HTR-8/SVneo (cell line): ENCODE measurements at places on chromosomes 12 and 14.

- DNase-seq = no peak
These were observed 6.6 kb downstream of the TPCN1 start for GRCh38 chr12:113227686-113228391.

GRCh38 chr14:39247256-39247655 is 13.5 kb downstream of the MIA2 start:
- DNase-seq = peak; percentile 26

- DNase-seq = no peak
These were observed 41.3 kb upstream of the CTDSP2 start for GRCh38 chr12:57887631-57888408.

DNA sequence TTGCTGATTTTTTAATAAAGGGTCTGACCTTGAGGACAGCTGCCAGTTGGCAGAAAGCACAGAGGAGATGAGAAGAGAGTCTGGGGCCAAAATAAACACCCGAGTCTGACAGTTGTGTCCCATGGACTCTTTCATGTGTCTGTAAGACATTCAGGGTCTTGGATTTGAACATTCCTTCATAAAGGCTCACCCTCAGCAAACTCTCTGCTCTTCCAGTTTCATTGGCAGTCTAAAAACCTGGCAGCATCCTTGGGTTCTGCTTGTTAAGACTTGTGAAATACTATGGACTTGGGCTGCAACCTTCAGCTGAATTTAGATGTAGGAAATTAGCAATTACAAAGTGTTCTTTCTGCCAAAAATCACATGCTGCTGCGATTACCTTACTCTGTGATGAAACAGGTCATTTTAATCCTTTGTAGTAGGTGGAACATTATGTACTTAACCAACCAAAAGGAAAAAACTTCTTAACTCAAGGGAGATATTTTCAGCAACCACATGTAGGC is 32.0 kb upstream of the LMNTD1 start:
- DNase-seq = no peak

GRCh38 chr12:50203691-50204090 is 36.5 kb upstream of the CERS5 start:
- DNase-seq = no peak

DNA sequence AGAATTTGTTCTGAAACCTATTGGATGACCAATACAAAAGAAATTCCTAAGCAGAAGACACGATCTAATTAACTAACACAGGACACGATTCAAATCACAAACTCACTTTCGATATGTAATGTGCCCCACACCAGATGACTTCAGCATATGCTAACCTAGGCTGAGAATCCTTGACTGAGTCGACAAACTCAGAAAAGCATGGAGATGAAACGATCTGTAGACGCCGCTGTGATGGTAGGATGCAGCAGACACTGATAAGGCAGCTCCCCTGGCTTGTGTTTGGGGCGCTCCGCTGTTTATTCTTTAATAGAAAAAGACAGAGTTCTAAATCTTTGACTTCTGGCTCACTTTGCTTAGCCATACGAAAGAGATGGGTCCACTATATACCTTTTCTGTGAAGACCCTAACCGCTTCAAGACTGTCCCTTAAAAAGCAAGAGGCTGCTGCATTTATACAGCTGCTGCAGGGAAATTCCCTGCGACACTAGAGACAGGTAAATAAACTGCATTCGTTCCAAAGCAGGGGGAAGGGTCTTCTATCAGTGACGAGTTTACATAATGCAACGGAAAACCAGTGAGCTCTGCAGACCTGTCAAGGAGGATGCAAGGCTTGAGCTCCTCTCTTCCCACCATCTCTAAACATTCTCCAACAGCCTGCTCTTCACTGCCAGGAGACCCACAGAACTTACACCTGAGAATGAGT is 929 bp downstream of the CHD8 start:
- no peak for DNase-seq

DNA sequence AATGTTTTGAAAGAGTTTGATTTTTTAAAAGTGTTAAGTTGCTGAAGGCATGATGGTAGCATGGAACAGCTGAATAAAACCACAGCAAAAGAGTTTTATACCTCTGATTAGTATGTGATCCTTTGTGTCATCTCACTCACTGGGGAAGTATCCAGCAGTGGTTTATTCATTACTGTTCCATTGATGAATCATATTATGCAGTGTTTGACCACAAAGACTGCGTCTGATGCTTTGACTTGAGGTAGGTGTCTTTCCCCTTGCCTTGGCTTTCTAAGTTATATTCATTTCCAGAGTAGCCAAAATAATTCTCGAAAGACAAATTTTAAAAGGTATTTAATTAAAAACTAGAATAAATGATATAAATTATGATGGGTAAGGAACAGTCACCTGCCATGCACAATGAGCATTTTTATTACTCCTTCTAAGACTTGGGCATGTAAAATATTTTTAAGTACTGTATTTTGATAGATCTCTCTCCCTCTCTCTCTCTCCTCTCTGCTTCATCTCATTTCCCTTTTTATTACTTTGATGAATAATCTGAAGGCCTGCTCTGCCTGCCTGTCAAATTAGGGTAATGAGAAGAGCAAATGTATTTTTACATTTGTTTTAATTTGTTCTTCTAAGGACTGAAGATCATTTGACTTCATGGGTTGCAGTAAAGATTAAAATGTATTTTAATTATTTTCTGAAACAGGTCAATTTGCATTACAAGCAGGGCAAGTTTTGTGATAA is 164.9 kb downstream of the NAV3 start:
- peak; percentile 26 for DNase-seq

DNA sequence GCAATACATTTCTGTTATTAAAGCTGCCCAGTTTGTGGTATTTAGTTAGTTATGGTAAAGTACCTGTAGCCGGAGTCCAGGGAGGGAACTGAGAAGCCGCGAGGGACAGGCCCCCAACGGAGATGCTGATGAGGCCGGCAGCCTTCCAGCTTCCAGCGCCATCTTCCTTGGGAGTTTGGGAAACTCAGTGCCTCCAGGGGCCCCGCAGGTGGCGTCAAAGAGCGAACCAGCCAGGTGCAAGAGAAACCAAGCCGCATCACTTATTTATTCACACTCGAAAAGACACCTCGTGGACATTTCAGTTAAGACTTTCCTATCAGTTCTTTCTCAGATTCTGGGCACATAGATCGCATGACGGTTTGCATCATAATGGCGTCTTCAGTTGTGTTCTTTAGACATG is 216.6 kb downstream of the GLT1D1 start:
- DNase-seq = no peak

- DNase-seq = peak; percentile 49
These were observed 27.1 kb upstream of the CLMN start for GRCh38 chr14:95346820-95347219.

GRCh38 chr14:100522616-100523099 is 64.6 kb downstream of the BEGAIN start:
- no peak for DNase-seq

- no peak for DNase-seq
These were observed 53.8 kb upstream of the CLEC14A start for GRCh38 chr14:38309522-38310277.

DNA sequence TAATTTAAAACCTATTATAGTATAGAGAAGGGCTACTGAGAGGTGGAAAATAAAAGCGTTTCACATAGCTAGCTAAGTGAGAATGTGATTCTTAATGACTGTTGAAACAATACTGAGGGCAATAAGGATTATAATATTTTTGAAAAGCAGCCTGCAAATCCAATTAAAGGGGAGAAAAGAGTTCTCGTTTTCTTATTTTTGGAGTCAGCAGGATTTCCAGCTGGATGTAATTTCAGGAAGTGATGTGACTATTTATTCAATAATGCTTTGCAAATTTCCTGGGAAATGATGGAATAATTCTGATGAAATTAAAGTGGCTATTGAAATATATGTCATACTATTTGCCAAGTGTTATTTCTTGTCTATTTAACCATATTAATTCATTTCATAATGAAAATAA is 279.1 kb downstream of the AEBP2 start:
- DNase-seq = no peak

- DNase-seq = no peak
These were observed 2.7 kb upstream of the GZMH start for GRCh38 chr14:24612196-24612595.

GRCh38 chr12:81617915-81618314 is 141.2 kb downstream of the PPFIA2 start:
- no peak for DNase-seq

DNA sequence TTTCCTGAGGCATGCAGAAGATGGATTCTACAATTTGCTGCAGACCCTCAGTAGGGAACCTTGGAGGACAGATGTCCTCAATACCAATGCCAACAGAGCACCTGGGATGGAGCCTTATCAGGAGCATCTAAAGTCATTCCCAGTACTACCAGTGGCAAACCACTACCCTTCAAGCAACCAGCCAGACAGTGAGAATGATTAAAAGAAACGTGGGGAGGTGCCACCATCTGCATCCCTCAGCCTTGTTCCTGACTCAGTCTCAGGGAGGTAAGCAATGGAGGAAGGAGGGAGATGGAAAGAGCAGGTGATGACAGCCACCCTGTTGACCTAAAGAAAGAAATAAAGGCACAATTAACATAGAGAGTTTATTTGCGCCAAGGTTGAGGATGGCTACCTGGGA is 175.2 kb upstream of the GRIN2B start:
- no peak for DNase-seq

GRCh38 chr12:2732290-2732689 is 62.5 kb upstream of the FKBP4 start:
- DNase-seq = no peak

- no peak for DNase-seq
These were observed 50.1 kb upstream of the PPFIA2 start for GRCh38 chr12:81809113-81809777.

- no peak for DNase-seq
These were observed 14.2 kb upstream of the PAX9 start for GRCh38 chr14:36647417-36647823.

DNA sequence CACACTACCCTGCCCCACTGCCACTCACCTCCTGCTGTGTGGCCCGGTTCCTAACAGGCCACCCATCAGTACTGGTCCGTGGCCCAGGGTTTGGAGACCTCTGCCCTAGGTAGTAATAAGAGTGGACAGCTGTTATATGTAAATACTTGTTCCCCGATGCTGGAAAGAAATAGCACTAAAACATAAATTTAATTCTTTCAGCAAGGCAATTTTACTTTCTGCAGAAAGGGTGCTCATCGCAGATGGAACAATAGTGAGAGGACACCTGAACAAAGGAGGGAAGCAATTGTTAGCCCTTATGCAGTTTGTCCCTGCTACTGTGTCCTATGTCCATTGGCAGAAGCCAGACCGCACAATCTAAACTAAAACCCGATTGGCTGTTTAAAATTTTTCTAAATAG is 5.9 kb upstream of the CYP46A1 start:
- DNase-seq = no peak

GRCh38 chr12:41904041-41904440 is 240.6 kb downstream of the GXYLT1 start:
- no peak for DNase-seq

- DNase-seq = no peak
These were observed 1.2 kb upstream of the TRHDE start for GRCh38 chr12:72270961-72271360.

DNA sequence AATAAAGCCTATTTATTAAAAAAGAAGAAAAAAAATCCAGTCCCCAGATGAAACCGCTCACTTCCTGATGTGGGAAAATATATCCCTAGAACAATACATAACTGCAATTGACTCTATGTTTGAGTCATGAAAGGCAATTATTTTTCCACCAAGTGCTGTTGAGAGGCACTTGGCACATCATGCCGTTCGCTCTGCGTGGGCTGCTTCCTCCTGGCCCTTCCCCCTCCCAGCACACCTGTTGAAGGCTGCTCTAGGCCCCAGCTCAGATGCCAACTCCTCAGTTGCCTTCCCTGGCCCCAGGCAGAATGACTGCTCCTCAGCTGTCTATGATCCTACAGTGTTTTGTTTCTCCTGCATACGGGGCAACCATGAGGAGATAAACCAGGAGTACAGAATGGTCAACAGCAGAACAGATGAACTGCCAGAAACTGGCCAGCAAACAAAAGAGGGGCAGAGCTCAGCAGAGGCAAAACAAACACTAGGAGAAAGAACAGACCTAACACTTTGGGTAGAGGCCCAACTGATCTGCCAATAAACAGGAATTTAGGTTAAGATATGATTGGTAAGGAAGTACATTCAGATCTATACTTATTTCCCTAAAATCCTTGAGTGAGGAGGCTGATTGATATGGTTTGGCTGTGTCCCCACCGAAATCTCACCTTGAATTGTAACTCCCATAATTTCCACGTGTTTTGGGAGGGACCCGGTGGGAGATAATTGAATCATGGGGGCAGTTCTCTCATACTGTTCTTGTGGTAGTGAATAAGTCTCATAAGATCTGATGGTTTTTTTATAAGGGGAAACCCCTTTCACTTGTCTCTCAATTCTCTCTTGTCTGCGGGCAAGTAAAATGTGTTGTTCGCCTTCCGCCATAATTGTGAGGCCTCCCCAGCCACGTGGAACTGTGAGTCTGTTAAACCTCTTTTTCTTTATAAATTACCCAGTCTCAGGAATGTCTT is 58.6 kb downstream of the SLC38A1 start:
- DNase-seq = no peak

DNA sequence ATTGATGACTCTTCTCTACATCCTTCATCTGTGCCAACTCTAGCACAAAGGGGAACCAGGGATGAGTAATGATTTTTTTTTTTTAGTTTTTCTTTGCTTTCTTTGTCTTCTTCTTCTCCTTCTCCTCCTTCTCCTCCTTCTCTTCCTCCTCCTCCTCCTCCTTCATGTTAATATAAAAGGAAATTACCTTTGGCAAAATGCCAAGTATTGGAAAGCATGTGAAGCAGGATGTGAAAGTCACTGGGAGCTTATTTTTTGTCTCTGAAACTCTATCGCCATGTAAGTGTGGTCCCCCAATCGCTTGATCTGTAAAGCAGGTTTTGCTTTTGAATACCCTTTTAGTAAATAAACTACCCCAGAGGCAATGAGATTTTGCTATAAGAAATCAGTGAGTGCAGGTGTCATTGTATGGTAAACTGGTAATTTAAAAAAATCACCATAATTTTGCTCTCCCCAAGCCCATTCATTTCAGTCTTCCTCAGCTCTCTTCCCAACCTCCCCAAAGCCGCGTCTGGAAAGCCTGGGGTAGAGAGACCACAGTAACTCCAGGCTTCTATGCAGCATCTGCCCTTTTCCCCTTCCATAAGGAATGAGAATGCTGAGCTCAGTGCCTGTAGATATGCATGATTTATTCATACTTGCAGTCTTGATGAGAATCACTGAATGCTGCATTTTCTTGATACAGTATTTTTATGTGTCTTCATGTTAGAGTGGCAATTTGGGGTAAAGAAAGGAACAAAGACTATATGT is 388.7 kb downstream of the TMEM117 start:
- no peak for DNase-seq

DNA sequence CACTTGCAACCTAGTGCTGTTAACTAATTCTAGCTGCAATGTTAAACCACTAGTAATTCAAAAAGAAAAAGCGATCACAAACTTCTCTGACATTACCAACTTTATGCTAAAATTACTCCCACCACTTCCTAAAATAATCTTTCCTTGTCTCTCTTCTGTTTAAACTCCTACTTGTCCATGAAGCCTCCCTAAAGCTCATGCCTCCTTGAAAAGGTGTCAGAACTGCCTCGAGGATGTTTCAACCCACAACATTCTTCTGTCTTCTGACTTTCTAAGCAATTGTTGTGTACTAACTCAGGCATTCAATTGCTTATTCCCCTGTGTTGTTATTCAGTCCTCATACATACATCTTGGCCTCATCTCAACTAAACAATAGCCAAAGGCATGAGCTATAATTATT is 5.9 kb downstream of the GNPTAB start:
- DNase-seq = no peak

GRCh38 chr14:76870166-76870565 is 44.0 kb downstream of the LRRC74A start:
- DNase-seq = peak; percentile 46

GRCh38 chr12:88810806-88811205 is 230.5 kb upstream of the KITLG start:
- no peak for DNase-seq
